T-helper 17 cell (primary cell): ENCODE measurements at places on chromosomes 6 and 20. TPM values are rescaled to one million over a fixed set of nuclear protein-coding genes. Genes with fewer than 3 reads are reported as not detected.

DNA sequence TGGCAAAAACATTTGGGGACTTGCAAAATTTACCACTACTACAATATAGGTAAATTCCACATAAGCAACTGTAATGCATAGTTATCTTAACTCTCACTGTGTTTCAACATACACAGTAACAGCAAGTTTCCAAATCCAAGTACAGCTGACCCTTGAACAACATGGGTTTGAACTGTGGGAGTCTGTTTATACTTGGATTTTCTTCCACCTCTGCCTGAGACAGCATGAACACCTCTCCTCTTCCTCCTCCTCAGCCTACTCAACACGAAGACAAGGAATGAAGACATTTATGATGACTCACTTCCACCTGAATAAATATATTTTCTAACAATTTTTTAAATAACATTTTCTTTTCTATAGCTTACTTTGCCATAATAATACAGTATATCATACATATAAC, 25.6 kb downstream of the MAN1A1 start:
- DNase-seq, result no peak
- H3K4me3 ChIP-seq, result no peak overlapping the region
- peaks cover 21% of the 10 kb centered on the region for H3K4me1 ChIP-seq
- no peak overlapping the region for H3K27ac ChIP-seq
- H3K27me3 ChIP-seq, result no peaks in the 10 kb centered on the region

DNA sequence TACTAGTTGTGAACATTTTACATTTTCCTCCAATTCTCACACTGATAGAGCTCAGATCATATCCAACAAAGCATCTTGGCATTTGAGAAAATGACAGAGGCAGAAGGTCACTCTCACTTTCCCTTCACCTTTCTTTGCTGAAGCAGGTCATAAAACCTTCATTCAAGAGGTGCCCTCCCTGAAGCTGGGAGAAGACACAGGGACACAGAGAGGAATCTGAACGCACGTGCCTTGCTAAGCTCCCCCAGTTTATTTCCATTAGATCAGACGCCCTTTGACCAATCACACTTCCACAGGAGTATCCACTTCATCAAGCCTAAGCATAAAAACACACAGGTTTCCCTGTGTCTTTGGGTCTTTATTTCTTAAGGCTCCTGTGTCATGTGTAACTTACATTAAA, 9.2 kb upstream of the MBOAT1 start:
- H3K36me3 ChIP-seq, result peaks cover 6% of the 10 kb centered on the region
- H3K4me3 ChIP-seq, result no peak overlapping the region
- no peaks in the 10 kb centered on the region for H3K27me3 ChIP-seq
- H3K4me1 ChIP-seq, result peaks cover 4% of the 10 kb centered on the region
- no peak overlapping the region for H3K27ac ChIP-seq
- DNase-seq, result no peak

DNA sequence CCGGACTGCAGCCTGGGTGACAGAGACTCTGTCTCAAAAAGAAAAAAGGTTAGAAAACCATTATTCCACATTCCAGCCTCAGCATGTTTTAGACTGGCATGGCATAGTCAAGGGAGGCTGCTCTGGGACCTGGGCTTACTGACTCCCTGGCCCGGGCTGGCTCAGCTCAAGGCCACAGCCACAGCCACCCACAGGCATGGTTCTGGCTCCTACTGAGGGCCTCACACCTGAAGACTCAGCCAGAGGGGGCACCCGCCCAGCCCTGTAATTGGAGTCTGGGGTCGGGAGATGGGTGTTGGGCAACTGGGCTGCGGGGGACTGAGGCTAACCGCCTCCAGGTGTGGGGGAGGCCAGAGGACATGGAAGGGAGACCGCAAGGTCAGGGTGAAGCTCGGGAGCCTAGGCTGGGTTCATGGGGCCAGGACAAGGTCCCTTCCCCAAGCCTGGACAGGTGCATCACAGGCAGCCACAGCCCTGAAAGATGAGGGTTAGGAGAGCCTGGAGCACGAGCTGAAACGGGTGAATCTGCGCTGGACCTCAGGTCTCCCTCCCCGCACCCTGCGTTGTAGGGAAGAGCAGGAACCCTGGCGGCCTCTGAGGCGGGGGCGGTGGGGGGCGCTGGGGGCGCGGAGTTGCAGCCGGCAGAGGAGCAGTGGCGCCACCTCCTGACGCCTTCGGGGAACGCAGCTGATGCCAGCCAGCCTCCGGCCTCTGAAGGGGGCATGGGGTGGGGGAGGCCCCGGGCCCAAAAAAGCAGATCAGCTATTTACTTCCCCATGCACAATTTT, 67.7 kb upstream of the SRSF6 start:
- DNase-seq, result no peak
- no peak overlapping the region for H3K27ac ChIP-seq
- H3K27me3 ChIP-seq, result peaks cover 47% of the 10 kb centered on the region

- H3K27me3 ChIP-seq, result peaks cover 26% of the 10 kb centered on the region
- H3K27ac ChIP-seq, result no peak overlapping the region
- H3K36me3 ChIP-seq, result no peaks in the 10 kb centered on the region
- H3K4me3 ChIP-seq, result no peak overlapping the region
Observed at GRCh38 chr6:148681666-148682065, 65.2 kb upstream of the UST start.

DNA sequence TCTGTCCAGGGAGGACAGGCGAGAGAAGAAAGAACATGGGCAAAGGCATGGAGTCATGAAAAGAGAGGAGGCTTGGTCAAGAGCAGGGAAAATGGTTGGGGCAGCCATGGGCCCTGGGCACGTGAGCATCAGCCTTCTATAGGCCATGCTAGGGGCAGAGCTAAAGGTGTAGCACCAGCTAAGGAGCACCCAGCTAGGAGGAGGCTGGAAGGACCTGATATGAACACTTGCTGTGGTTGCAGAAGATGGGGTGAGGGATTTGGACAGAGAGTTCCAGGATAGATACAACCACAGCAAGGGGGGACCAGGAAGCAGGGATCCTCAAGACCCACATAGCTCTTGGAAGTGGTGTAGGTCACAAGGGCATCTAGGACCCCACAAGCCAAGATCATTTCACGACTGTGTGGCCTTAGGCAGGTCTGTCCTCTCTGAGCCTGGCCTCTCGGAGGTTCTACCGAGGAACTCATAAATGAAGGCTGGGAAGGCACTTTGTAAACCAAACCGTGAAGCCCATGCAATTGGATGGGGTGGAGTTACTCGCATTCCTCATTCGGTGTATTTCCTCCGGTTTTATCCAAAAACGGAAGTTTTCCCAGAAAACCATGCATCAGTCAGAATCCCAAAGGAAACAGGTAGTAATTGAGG, 74.0 kb upstream of the TOP1 start:
- H3K27ac ChIP-seq, result no peak overlapping the region
- DNase-seq, result no peak
- H3K4me1 ChIP-seq, result no peaks in the 10 kb centered on the region
- H3K4me3 ChIP-seq, result no peak overlapping the region
- peaks cover 42% of the 10 kb centered on the region for H3K27me3 ChIP-seq

- H3K27me3 ChIP-seq, result peaks cover 17% of the 10 kb centered on the region
- peaks cover 8% of the 10 kb centered on the region for H3K4me1 ChIP-seq
- H3K27ac ChIP-seq, result peak overlapping the region; percentile 34
- peak overlapping the region; percentile 28 for H3K4me3 ChIP-seq
Observed at GRCh38 chr6:68967549-68968300, 332.6 kb downstream of the ADGRB3 start.

- no peak overlapping the region for H3K4me3 ChIP-seq
- H3K27me3 ChIP-seq, result no peaks in the 10 kb centered on the region
- peaks cover 5% of the 10 kb centered on the region for H3K36me3 ChIP-seq
- no peak overlapping the region for H3K27ac ChIP-seq
Observed at GRCh38 chr6:1860756-1861348, 251.1 kb downstream of the FOXC1 start.

- peak overlapping the region; percentile 98 for H3K27ac ChIP-seq
- H3K4me3 ChIP-seq, result peak overlapping the region; percentile 92
- H3K27me3 ChIP-seq, result no peaks in the 10 kb centered on the region
Observed at GRCh38 chr6:44257753-44258324, 511 bp upstream of the SLC35B2 start.

- peaks cover 25% of the 10 kb centered on the region for H3K4me1 ChIP-seq
- peak; percentile 84 for DNase-seq
- H3K27ac ChIP-seq, result peak within 1 kb of the TSS; percentile 96
- H3K36me3 ChIP-seq, result peaks cover 4% of the 10 kb centered on the region
- H3K27me3 ChIP-seq, result no peaks in the 10 kb centered on the region
Observed at GRCh38 chr20:58309591-58310290, at the start of gene RAB22A. Gene RAB22A (plus strand): TSS chr20:58309715. CDS start chr20:58309977, 262 bp downstream.

- no peaks in the 10 kb centered on the region for H3K27me3 ChIP-seq
- DNase-seq, result no peak
- H3K27ac ChIP-seq, result no peak overlapping the region
- H3K36me3 ChIP-seq, result peaks cover 9% of the 10 kb centered on the region
Observed at GRCh38 chr20:36686504-36686903, 40.5 kb upstream of the SLA2 start.

GRCh38 chr6:135372758-135373157, 124.8 kb downstream of the AHI1 start:
- no peak for DNase-seq
- H3K27ac ChIP-seq, result no peak overlapping the region
- H3K4me1 ChIP-seq, result no peaks in the 10 kb centered on the region
- peaks cover 2% of the 10 kb centered on the region for H3K36me3 ChIP-seq
- no peaks in the 10 kb centered on the region for H3K27me3 ChIP-seq

DNA sequence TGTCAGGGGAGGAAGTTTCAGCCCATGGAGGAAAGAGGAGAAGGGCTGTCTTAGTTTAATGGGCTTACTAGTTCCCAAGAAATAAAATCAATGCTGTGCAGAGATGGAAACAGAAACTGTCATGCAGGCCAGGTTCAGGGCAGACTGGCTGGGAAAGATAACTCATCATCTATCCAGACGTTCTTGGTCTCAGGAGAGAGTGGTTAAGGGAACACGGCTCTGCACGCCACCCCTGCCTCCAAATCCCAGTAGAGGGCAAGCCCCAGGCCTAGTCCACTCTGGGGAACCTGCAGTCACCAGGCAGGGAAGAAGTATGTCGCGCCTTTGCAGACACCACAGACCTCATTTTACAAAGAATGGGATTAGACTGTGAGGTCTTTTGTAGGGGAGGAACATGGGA, 12.5 kb downstream of the ALDH8A1 start:
- peak overlapping the region; percentile 27 for H3K27ac ChIP-seq
- H3K4me3 ChIP-seq, result no peak overlapping the region
- no peak for DNase-seq
- no peaks in the 10 kb centered on the region for H3K36me3 ChIP-seq
- H3K4me1 ChIP-seq, result peaks cover 7% of the 10 kb centered on the region

- no peak overlapping the region for H3K27ac ChIP-seq
- no peaks in the 10 kb centered on the region for H3K27me3 ChIP-seq
- peak overlapping the region; percentile 45 for H3K4me3 ChIP-seq
- H3K4me1 ChIP-seq, result peaks cover 47% of the 10 kb centered on the region
- DNase-seq, result no peak
- peaks cover 2% of the 10 kb centered on the region for H3K36me3 ChIP-seq
Observed at GRCh38 chr6:26028746-26029569, 58.3 kb upstream of the HFE start.

DNA sequence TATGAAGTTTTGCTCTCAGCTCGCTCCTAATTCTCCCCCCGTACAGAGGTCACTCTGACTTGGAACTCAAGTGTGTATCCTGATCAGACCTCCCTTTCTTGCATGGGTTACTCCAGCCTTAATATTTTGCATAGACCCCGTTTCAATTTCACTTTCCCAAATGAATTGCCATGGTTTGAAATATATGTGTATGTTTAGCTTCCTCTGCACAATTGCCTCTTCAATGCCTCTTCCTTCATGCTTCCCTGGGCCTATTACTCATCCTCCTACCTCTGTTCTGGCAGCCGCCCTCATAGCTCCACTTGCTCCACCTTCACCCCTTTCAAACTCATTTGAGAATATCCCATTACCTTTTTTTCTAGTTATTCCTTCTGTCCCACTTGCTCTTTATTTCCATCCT, 90.0 kb upstream of the SAMD5 start:
- H3K36me3 ChIP-seq, result no peaks in the 10 kb centered on the region
- H3K4me3 ChIP-seq, result no peak overlapping the region
- no peak for DNase-seq
- H3K4me1 ChIP-seq, result peaks cover 4% of the 10 kb centered on the region

- no peaks in the 10 kb centered on the region for H3K36me3 ChIP-seq
- H3K4me1 ChIP-seq, result no peaks in the 10 kb centered on the region
- H3K27ac ChIP-seq, result no peak overlapping the region
Observed at GRCh38 chr6:72826037-72826436, 204.2 kb downstream of the KCNQ5 start.

GRCh38 chr6:82408952-82409431, 45.4 kb downstream of the TPBG start:
- no peaks in the 10 kb centered on the region for H3K4me1 ChIP-seq
- no peak overlapping the region for H3K4me3 ChIP-seq
- H3K27me3 ChIP-seq, result peaks cover 4% of the 10 kb centered on the region
- peaks cover 2% of the 10 kb centered on the region for H3K36me3 ChIP-seq
- no peak for DNase-seq
- H3K27ac ChIP-seq, result no peak overlapping the region

GRCh38 chr6:11538819-11539468, 1.4 kb downstream of the TMEM170B start:
- DNase-seq, result no peak
- peaks cover 7% of the 10 kb centered on the region for H3K27me3 ChIP-seq
- H3K27ac ChIP-seq, result peak overlapping the region; percentile 81
- H3K4me1 ChIP-seq, result peaks cover 7% of the 10 kb centered on the region
- H3K36me3 ChIP-seq, result no peaks in the 10 kb centered on the region
- peak overlapping the region; percentile 90 for H3K4me3 ChIP-seq

DNA sequence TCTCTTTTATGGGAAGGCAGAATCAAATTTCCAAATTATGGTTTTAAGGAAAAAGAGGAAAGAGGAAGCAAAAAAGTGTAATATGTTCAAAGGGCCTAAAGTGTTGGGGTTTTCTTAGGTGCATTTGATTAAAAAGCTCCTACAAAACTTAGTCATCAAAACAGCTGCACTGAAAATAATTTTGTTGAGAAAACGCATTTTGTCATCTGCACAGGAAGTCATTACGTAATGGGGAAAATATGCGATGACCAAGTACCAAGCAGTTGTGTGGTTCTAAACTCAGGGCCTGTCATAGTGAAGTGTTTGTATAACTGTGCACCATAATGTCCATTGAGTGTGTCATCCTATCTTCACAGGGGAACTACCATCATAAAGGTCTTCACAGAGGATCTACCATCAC, 15.6 kb downstream of the HAO1 start:
- H3K27ac ChIP-seq, result no peak overlapping the region
- H3K4me3 ChIP-seq, result no peak overlapping the region
- no peaks in the 10 kb centered on the region for H3K4me1 ChIP-seq
- no peaks in the 10 kb centered on the region for H3K27me3 ChIP-seq
- H3K36me3 ChIP-seq, result no peaks in the 10 kb centered on the region

DNA sequence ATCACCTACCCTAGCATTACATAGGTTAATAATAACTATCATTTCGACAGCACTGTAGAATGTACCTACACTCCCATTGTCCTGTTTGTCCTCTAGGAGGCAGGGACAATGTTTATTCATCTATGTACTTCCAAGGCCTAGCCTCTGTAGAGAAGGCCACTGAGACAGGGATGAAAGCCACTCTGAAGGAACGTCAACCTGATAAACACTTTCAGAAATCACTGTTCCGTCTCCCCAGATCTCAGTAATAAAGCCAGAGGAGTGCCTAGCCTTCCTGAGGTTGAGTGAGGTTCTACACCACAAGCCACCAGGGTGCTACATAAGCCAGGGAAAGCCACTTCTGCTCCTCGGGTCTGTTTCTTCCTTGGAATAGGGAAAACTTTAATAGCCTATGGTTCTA, 44.8 kb downstream of the POPDC3 start:
- DNase-seq, result no peak
- H3K27me3 ChIP-seq, result peaks cover 57% of the 10 kb centered on the region
- H3K4me3 ChIP-seq, result no peak overlapping the region
- peaks cover 3% of the 10 kb centered on the region for H3K36me3 ChIP-seq
- no peak overlapping the region for H3K27ac ChIP-seq

The GTF3C6 gene
- total RNA-seq, result 28.1 TPM

The MAFB gene
- total RNA-seq, result 0.86 TPM

The HCK gene
- 7.5 TPM for total RNA-seq

The HLA-DMB gene
- 23.3 TPM for total RNA-seq

The AGPAT1 gene
- total RNA-seq, result 22.7 TPM

The TBX18 gene
- not detected for total RNA-seq

The LRFN2 gene
- 0.20 TPM for total RNA-seq
